ENCODE measurements at places on chromosomes 6 and 20.

GRCh38 chr6:105692613-105693215 lies 289.8 kb upstream of the PREP start:
- DNase-seq, result no peak

- DNase-seq, result no peak
Measured at GRCh38 chr6:157193443-157193996, 129.8 kb downstream of the TMEM242 start.

GRCh38 chr6:119345114-119345513 lies 4.4 kb downstream of the MAN1A1 start:
- DNase-seq, result no peak

GRCh38 chr6:168060521-168060931 lies 18.5 kb downstream of the FRMD1 start:
- peak; percentile 37 for DNase-seq

DNA sequence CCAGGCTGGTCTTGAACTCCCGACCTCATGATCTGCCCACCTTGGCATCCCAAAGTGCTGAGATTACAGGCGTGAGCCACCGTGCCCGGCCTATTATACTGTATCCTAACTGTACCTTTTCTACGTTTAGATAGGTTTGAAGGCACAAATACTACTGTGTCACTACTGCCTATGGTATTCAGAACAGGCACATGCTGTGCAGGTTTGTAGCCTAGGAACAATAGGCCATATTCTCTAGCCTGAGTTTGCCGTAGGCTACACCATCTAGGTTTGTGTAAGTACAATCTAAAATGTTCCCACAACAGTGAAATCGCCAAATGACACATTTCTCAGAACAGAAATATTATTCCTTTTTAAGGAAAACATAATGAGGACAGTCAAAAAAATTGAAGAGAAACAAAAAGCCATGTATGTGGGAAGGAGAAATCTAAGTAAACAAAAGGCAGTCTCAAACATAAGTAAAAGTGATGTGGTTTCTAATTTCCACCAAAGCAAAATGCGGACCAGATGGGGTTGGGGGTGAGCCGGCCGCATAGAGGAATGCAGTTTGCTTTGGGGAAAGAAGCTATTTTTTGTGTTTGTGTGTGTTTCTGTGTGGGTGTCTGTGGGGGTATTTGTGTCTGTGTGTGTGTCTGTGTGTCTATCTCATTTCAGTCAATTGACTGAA lies 192.6 kb upstream of the SALL4 start:
- no peak for DNase-seq

- DNase-seq, result no peak
Measured at GRCh38 chr20:24381886-24382285, 87.5 kb upstream of the SYNDIG1 start.

All from large intestine (tissue), 12 donors.